ENCODE measurements at places on chromosomes 11 and 22.

GRCh38 chr22:37283393-37283937, 1.2 kb downstream of the CYTH4 start:
- DNase-seq = no peak

DNA sequence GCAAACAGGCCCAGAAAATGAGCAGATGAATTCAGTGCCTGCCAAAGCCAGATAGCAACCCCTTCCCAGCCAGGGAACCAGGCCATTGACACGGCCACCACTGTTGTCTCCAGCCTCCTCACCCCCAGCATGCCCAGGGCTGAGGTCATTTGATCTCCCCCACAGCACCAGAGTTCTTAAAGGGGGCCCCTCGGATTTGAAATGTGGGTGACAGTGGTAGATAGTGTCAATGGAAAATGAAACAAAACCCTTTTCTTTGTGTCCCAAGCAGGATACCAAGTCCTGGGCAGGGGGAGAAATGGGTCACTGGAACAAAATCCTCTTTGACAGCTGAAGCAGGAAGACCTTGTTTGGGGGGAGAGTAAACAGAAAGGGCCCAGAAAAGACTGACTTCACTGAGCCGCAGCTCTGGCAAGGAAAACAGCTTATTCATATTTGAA, 14.3 kb upstream of the ACCSL start:
- DNase-seq = no peak

- DNase-seq = peak; percentile 47
Measured at GRCh38 chr11:106281455-106282173, 204.2 kb downstream of the AASDHPPT start.

DNA sequence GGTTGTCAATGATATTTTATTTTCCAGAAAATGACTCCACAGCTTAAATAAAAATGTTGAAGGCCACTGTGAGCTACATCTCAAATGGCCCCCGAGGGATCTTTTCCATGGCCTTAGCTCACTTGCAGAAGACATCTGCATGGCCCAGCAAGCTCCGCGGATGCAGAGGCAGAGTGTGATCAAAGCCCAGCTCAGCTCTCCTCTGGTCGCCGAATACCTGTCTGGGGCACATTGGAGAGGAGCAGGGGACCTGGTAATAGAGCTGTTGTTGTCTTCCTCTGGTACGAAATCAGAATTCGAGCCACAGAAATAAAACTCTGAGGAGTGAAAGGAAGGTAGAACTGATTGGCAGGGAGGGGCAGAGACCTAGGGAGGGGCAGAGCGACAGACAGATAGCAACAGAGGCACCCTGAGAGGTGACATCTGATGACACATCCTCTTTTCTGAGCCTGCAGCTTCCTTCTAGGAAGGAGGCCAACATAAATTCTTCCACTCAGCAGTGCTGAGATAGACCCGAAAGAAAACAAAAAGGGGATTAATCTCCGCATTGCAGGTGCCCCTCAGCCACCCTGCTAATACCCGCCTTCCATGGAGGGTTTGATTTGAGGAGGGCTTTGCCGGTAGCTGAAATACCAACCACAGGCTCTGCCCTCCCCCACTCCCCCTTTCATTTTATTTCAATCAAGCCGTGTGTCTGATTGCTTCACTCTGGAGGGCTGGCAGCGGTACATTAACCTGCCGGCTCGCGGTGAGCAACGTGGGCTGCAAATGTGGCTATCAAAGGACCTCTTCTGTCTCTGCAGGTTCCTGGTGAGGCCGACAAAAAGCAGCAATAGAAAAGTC, 759.4 kb downstream of the OPCML start:
- no peak for DNase-seq

GRCh38 chr22:39135092-39135896, 17.2 kb downstream of the CBX7 start:
- DNase-seq = no peak

- DNase-seq = no peak
Measured at GRCh38 chr11:47478651-47479329, 29.9 kb upstream of the RAPSN start.

GRCh38 chr22:37533995-37534394, 14.8 kb upstream of the CARD10 start:
- no peak for DNase-seq

DNA sequence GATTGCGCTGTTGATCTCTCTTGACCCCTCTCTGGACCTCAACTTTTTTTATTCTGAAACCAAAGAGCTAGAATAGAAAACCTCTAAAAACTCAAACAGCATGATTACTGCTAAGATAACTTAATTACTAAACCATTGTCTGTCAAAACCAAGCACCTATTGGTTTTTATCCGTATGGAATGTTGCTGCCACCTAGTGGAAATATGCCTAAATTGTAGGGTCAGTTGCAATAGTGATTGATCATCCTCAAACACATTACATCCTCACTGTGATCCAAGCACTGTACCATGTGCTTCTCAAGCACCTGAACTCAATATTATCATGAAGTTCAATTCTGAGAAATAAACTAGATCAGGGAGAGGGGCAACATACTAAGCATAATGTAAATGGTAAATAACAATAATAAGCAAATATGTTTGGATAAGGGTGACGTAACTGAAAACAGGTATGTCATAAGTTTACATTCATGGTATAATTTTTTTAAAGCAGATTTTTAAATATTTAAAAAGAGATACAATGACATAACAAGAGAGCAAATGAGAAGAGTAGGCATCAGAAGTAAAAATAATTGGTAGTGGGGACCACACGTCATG, 3.8 kb upstream of the OR5A2 start:
- peak; percentile 9 for DNase-seq

GRCh38 chr11:19792510-19792909, 79.9 kb downstream of the NAV2 start:
- DNase-seq = no peak

DNA sequence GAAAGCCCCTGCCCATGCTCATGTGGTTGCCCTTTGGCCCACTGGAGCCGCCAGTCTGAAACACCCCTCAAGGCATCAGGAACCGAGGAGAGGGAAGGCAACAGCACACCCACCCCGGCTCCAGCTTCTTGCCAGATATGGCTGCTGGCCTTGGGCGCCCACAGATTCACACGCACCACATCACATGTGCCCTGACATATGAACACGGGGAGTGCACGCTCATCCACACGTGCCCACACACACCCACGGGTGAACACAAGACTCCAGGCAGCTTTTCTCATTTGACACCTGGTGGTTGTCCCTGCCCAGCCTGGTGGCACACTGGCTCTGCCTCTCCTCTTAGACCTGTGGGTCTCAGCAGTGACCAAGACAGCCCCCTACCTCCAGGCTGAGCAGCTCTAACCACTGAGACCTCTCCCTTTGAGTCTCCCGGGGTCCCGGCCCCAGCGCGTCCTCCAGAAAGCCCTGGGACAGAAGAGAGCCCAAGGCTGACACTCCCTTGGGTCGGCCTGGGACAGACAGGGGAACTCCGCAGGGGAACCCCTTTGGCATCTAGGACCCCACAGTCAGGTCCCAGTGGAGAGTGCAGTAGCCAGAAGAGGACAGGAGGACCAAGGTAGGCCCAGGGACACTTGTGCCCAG, 2.7 kb upstream of the MAPK12 start:
- no peak for DNase-seq

DNA sequence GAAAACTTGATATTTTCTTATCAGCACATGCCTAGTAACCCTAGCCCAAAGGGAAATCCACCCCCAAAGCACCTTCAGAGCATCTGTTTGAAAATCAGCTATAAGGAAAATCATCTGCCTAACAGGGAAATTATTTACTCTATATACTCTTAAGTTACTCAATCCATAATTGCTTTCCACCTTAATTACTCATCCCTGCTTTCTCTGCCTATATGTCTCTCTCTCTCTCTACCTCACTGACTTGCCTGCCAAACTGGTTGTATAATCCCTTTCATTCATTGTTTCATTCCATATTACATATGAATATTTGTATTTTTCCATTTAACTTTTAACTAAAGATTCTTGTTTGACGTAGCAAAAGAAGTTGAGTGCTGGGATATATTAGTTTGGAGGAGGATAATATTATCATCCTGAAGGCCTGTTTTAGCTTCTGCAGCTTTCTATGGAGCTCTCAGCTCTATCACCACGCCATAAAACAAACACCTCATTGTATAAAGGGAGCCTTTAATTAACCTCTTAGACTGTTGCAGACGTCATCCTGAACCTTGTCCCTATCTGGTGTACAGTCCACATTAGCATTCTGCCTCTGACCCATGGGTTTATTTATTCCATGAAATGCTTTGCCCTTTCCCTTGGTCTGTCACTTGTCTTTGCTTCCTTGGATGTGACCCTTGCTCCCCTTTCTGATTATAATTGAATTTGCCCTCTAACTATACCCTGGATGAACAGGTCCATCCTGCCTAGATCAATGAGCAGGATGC, 98.9 kb downstream of the INSC start:
- DNase-seq = no peak

GRCh38 chr22:21730535-21731308, 4.9 kb downstream of the YPEL1 start:
- DNase-seq = no peak

DNA sequence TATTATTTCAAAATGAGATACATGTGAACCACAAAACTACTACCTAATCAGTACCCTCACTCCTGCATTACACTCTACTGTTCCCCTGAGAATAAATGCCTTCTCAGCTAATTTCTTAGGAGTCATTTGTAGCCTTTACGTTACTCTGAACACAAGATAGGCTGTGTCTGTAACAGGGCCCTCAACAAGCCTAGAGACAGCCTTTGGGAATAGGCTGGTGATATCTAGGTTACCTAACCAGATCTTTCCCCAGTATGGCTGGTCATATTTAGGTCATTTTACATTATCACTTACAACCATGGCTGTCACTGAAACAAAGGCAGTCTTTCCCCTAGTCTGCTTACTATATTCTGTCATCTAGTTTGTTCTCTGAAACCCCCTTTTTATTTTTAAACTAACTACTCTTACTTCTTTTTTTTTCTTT, 14.2 kb downstream of the ATM start:
- no peak for DNase-seq

DNA sequence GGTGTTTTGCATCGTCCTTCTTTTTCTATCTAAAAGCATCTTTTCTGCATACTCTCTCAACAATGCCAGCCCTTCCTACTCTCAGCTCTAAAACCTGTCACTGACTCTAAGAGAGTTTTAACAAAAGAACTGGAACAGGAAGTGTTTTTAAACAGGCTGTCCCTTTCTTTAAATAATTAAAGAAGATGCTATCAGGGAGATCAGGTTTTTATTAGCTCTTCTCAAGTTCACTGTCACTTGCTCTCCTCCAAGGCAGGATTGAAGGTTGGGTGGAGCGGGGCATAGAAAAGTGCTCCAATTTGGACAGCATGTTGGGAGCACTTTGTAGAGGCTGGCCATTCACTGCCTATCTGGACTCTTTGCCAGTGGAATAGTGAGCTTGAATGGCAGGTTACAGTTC, 56.4 kb upstream of the BARX2 start:
- DNase-seq = no peak

GRCh38 chr11:107157146-107157808, 139.0 kb upstream of the GUCY1A2 start:
- no peak for DNase-seq

GRCh38 chr22:43053176-43053575, 36.0 kb downstream of the TTLL1 start:
- no peak for DNase-seq

- no peak for DNase-seq
Measured at GRCh38 chr11:100586361-100587101, 100.6 kb upstream of the ARHGAP42 start.

DNA sequence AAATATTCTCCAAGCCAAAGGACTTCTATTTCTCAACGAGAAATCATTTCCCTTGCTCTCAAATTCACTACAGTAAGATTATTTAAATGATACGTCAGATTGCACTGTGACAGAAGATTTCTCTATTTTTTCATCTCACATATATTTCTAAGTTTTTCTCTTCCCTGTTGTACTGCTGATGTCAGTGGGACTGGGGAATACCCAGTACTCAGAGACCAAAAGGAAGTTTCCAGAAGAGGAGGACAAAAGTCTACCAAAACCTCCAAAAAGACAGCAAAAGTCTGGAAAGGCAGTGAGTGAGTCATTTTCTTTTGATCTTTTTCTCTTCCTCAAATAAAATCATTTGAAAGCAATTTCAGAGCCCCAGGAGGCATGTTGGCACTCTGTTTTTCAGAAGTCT, 149.8 kb upstream of the PITPNB start:
- DNase-seq = no peak

GRCh38 chr11:5938603-5938965, 3.5 kb upstream of the OR56A3 start:
- no peak for DNase-seq

DNA sequence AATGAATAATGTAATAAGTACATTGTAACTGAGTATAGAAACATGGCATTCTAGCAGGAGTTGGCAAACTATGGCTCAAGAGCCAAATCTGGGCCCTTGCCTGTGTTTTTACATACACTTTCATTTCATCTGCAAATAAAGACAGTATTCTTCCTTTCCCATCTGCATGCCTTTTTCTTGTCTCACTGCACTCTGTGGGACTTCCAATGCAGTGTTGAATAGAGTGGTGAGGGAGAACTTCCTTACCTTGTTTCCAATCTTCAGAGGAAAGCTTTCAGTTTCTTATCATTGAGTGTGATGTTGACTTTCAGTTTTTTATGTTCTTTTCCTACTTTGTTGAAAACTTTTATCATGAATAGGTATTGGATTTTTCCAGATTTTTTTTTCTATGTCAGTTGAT, 82.1 kb downstream of the USP47 start:
- no peak for DNase-seq

GRCh38 chr11:68181719-68182451, 31.2 kb downstream of the KMT5B start:
- DNase-seq = peak; percentile 7

GRCh38 chr22:49290711-49291110, 537.0 kb downstream of the BRD1 start:
- no peak for DNase-seq

DNA sequence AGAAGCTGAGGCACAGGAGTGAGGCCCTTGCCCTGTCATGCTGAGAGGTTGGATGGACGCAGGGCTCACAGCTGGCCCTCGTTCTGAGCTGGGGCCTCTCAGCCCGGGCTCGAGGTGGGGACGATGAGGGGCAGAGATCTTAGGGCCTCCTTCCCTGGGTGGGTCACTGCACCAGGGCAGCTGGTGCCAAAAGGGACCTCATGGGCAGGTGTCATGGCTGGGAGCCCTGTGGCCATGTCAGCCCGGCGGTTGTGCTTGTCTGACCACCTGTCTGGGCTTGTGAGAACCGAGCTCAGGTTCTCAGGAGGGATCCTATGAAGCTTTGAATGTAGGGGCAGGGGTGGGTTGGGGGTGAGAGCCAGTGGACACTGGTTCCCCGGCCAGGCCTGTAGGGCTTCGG, 1.8 kb upstream of the MUC6 start:
- DNase-seq = no peak

DNA sequence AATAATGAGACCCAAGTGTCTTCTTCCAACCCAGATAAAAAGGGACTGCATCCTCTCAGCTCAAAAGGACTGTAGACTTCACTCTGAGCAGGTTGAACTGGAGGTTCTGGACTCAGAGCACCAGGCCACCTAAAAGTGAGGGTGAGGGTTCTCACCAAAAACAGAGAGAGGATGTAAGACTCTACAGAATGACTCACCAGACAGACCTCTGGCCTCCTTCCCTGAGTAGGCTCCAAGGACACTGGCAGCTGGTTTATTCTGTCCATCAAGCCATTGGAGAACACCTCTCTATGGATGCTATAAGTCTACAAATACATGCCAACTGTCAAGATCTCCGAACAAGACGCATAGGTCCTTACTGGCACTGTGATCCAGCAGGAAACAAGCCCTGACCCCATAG, 27.2 kb downstream of the FEZ1 start:
- no peak for DNase-seq

- no peak for DNase-seq
Measured at GRCh38 chr22:35197886-35198285, 59.4 kb upstream of the HMGXB4 start.

- DNase-seq = peak; percentile 61
Measured at GRCh38 chr11:47616726-47617416, 22.7 kb upstream of the C1QTNF4 start.

- DNase-seq = no peak
Measured at GRCh38 chr11:76276781-76277155, 70.5 kb upstream of the WNT11 start.
